ENCODE measurements at places on chromosomes 7 and 10.

DNA sequence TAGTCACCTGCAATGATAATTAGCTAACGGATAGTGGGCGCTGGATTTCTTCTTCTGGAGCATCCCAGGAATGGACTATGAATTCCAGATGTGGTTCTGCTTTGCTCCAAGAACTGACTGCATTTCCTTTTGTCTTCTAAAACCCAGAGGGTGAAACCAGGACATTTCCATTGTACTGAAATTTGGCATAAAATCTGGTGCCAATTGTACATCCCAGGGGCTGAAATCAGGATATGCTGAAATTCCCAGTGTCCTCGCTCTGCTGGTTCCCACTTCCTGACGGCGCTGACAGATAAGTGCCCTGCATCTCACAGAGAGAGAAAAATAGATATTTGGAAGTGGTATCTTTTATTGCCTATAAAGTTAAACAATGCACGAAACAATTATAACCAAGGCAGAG lies 31.9 kb downstream of the RBM20 start:
- no peak for DNase-seq

DNA sequence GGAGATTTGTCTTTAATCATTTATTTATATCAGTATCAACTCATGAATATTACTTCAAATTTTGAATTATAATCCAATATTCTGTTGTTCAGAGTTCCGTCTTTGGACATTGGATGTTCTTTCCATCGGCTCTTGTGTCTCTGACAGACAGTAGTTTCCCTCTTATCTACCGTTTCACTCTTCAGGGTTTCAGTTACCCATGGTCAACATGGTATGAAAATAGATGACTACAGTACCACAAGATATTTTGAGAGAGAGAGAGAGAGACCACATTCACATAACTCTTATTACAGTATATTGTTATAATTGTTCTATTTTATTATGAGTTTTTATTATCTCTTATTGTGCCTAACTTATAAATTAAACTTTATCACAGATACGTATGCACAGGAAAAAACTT lies 6.8 kb downstream of the SHTN1 start:
- no peak for DNase-seq

DNA sequence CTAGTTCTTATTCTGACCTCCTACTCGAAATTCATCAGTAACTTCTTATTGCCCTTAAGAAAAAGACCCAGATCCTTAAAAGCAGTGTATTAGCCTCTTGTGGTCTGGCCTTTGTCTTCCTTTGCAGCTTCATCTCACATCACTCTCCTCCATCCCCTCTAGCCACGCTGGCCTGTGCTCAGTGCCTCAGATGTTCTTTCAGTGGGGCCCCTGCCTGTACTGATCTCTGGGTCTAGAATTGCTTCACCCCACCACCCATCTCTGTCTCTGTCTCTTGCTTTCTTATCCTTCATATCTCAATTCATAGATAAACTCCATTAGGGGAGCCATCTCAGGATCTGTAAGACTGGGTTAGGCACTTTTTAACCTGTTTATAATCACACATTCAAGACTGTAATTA lies 1178.5 kb upstream of the C7orf33 start:
- no peak for DNase-seq

- no peak for DNase-seq
Observed at GRCh38 chr10:110407301-110408170, 90.2 kb upstream of the DUSP5 start.

- DNase-seq, result no peak
Observed at GRCh38 chr7:43808410-43808809, 49.9 kb downstream of the BLVRA start.

DNA sequence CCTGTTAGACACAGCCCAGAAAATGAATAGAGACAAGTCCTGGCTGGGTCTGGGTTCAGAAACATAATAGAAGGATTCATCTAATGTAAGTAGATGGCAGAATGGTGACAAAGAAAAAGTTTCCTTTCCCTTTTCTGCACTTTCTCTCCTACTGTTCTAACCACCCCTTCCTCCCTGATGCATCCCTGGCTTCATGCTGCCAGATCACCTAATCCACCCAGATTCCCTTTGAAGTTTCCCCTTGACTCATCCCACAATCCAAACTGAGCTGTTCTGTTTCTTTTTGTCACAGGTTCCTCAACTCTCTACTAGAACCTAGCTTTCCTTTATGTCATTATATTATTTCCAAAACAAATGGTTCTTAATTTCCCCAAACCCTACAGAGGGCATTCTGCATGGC lies 1.1 kb upstream of the MACC1 start:
- no peak for DNase-seq

GRCh38 chr10:132599732-132600131 lies 62.1 kb downstream of the INPP5A start:
- no peak for DNase-seq

GRCh38 chr10:47025253-47025539 lies 114.0 kb downstream of the PTPN20 start:
- DNase-seq, result no peak

DNA sequence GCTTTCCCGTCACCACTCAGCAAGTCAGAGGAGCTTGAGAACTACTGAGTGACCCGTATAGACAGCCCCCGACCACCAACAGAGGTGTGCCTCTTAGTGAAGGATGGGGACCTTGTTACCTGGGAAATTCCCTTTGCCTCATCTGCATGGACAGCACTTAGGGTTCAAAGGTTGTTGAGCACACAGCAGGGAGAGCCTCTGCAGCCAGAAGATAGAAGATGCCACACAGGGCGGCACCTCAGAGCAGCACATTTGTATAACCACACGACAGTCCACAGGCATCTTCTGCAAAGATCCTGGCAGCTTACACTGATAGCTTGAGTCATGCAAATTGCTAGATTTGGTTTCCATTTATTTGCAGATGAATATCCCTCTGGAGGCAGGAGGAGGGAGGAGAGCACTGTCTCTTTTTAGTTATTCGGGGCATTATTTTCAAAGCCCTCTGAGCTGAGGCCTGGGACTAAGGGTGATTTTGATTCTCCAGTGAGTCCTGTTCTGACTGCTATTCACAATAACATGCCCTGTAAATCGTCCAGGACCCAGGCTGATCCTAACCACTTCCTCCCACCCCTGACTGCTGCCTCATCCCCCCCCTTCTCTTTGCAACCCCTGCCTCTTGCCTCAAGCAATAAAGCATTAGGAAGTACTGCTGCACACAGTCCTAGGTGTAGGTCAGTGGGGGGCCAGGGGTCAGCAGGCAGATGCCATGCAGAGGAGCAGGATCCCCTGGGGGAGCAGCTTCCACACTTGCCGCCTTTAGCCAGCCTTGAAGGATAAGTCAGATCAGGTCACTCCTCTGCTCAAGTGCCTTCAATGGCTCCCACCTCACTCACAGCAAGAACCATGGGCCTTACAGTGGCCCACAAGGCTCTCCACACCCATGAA lies 24.6 kb upstream of the INMT start:
- peak; percentile 48 for DNase-seq

DNA sequence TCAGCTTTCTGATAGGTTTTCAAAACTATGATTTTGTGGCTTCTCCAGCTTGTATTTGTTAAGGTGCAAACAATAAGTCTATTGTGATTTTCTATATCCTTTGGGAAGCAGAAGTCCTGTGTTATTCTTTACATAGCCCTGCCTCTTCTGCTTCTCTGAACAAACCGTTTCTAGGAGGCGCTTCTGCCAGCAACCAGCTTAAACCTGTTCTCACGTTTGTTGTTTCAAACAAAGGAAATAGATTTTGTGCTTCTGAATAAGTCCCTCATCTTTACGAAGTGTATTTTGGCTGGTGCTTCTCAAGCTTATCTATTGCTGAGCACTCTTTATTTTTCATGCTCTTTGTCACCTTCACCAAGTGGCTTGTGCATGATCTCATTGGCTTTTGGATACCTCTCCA lies 61.0 kb downstream of the VTI1A start:
- DNase-seq, result no peak

DNA sequence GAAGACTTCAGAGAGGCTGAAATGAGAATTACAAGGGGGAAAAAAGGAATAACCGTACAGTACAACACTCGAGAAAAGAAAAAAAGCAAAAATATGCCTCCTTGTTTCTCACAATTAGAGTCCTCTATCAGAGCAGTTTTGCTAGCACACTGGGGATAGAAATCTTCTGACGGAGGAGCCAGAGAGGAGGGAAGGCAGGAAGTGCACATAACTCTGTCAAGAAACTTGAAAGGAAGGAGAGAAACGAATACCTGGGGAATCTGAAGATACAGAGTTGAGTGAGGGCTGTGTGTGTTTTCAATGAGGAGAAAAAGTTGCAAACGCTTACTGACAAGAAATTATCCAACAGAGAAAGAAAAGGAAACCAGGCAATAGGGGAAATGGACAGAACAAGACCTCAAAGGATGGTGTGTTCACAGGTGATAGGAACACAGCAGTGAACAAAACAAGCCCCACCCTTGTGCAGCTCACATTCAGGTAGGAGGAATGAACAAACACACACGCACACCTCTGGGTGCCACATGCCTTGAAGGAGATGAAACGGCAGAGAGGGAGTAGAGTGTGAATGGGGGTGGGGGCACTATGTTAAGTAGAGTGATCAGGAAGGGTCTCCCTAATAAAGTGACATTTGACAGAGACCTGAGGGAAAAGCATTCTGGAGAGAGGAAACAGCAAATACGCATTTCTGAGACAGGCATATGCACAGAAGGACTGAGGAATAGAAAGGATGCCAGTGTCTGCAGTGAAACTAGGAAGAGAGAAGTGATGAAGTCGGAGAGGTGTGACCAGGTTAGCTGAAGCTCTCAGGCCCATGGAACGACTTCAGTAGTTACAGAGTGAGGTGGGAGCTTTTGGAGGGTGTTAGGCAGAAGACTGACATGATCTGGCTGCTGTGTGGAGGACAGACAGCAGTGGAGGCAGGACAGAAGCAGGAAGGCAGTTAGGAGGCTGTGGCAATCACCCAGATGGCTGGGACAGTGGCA lies 46.7 kb upstream of the SPOCK2 start:
- DNase-seq, result no peak

DNA sequence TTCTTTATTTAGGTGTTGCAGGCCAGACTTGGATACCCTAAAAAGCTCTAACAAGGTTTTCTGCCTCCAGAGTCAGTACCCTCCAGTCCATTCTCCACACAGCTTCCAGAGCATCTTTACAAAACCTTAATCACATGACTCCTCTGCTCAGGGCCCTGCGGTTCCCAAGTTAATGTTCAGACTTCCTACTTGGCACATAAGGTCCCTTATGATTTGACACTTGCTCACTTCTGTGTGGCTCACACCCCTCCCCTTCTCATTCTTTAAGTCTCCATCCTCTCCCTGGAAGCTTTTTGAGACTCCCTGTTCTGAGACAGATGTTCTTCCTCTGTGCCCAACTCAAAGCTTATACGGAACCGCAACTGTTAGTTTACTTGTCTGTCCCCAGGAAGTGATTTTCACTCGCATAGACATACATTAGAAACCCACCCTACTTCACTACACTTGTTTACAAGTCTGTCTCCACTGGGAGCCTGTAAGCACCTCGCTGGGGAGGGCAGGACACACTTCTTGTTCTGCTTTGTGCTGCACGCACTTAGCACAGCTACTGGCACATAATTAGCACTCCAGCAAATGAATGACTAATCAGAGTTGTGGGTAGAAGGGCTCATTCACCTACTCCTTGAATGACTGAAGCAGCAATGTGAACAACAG lies 154.3 kb upstream of the LAMB4 start:
- peak; percentile 85 for DNase-seq

DNA sequence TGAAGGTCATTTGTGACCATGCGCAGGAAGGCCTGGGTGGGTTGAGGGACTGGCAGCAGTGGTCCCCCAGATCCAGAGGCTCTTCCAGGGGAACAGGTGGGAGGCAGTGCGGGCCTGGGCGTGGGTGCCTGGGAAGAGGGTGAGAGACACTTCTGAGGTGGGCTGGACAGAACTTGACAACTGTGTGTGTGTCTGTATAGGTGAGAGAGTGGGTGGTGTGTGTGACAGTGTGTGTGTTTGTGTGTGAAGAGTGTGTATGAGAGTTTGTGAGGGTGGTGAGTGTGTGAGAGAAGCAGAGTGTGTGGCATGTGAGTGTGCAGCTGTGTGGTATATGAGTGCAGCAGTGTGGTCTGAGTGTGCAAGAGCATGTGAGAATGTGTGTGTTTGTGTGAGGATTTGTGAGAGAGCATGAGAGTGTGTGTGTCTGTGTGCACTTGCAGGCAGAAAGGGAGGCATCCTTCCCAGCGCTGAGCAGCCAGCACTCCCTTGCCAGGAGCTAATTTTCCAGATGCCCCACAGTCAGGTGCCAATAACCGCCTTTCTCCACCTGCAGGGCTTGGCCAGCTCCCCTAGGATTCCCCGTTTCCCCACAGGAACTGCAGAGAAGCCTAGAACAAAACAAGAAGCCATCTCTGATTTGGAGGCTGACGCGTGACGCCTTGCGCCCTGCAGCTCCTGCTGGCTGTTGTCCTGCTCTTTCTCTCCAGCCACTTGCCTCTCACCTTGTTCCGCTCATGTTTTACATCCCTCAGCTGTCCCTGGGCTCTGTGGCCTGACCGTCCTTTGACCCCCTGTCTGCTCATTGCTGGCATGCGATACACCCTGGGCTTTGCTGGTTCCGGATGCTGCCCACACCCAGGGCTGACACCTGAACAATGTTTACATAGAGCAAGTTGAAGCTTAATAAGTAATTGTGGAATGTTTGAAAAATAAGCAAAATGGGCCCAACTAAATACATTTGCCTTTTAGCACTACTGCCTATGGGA lies 88.0 kb downstream of the TMEM178B start:
- DNase-seq, result no peak

- DNase-seq, result peak; percentile 45
Observed at GRCh38 chr10:70759781-70760180, 25.4 kb downstream of the TBATA start.

- DNase-seq, result no peak
Observed at GRCh38 chr7:4806983-4807597, 31.7 kb downstream of the AP5Z1 start.

DNA sequence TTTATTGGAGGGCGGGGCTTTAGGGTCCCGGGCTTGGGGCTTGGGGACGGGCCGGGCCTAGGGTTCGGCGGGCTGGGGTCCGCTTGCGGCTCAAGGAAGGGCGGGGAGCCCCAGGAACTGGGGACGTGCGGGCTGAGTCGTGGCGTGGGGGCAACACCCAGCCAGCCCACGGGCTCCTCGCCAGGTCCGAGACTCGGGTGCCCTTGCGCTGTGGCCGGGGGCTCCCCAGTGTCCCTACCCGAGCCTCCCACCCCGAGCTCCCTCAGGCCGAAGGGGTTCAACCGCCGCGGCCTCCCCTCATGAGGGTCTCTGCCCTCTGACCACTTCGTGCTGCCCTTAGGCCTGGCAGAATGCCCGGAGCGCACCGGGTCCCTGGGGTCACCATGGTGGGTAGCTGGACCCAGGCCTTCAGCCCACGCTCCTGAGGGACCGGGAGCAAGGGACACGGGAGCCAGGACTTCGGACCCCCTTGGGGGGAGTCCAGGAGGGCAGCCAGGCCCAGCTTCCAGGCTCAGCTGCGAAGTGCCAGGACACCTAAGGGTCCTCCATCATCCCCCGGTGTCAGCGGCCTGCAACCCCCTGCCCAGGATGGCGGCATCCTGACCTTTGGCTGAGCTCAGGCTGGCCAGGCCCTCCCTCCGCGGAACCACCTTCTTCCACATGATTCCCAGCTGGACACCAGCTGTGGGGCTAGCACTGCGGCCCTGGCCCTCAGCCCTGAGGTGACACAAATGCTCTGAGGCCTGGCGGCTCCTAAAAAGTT lies 524 bp upstream of the FUOM start:
- no peak for DNase-seq

Measured in KBM-7 (cell line).